CD4-positive, alpha-beta T cell treated with Interleukin-10 for 1 hour (primary cell): ENCODE measurements at places on chromosomes 7 and 10.

GRCh38 chr7:144723301-144723700, 112.6 kb downstream of the TPK1 start:
- no peak for DNase-seq

DNA sequence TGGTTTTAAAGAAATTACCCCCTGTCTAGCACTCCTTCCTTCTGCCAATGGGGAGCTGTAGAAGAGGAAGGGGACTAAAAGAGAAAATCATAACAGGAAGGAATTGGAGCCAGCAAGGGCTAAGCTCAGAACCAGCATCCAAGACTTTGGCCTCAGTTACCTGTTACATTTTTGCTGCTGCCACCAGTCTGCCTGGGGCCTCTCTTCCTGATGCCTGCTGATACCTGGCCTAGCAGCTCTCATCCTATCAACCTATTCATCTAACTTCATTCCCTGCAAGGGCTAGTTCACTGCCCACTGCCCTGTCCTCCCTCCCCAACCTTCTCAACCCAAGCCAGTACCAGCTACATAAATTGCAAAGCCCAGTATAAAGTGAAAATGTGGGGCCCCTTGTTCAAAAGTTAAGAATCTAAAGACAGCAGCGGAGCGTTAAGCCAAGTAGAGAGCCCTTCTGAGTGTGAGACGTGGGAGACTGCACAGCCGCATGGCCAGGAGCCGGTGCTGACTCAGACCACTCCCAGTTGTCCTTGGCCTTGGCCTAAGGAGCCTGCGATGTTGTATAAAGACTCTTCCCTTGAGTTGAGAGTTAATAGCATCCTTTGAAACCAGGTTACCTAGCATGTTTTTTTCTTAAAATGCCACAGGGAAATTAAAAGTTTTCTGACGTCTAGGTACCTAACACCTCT, 13.2 kb upstream of the AOC1 start:
- no peak for DNase-seq

GRCh38 chr10:68829952-68830351, 2.6 kb downstream of the STOX1 start:
- no peak for DNase-seq

DNA sequence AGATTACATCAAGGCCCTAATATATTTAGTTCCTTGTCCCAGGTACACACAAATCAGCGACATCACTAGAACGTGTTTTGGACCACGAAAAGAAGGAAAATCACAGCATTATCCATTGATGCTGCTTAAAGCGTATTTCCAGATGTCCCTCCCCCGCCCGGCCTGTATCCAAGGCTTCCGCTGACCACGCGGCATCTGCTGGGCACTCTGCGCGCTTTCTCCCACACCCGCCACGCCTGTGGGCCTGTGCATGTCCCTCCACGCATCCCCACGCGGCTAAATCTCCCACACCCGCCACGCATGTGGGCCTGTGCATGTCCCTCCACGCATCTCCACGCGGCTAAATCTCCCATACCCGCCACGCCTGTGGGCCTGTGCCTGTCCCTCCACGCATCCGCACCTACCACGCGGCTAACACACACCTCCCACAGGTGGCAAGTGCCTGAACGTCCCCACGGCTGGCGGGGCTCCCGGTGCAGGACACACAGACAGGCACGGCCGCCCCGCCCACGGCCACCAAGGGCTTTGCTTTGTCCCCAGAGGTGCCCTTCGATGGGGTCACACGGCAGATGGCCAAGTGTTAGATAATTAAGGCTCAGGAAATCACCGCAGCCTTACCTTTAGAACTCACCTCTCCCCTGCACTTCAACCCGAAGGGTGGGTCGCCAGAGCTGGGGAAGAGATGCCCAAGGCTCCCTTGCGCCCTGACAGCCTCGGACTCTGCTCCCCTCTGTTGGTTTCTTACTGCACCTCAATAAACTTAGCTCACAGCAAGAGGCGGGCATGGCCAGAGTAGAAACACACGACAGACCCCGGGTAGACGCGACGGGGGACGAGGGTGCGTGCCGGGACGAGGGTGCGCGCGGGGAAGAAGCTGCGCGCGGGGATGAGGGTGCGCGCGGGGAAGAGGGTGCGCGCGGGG, 49.5 kb downstream of the DIP2C start:
- no peak for DNase-seq

GRCh38 chr10:91022390-91022789, 101.5 kb upstream of the ANKRD1 start:
- DNase-seq = no peak

DNA sequence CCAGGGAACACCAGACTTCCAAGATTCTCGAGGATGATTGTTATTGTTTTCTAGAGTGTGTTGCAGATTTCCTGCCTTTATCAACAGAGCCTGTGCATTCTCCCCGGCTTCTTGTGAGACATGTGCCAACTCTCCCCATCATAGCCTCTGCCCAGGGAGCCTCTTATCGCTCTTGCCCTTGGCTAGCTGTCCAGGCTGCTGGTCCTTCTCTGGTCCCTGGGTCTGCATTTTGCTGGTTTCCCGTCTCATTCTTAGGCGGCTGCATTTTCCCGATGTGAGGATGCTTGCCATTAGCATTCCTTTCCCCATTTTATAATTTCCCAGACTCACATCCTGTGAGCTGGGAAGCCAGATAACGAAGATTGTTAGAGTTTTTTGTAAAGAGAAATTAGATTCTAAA, 15.2 kb downstream of the SLC13A4 start:
- no peak for DNase-seq

- DNase-seq = no peak
Measured at GRCh38 chr7:139647085-139647484, 123.6 kb downstream of the CLEC2L start.

- DNase-seq = no peak
Measured at GRCh38 chr10:37436357-37436756, 311.0 kb downstream of the ANKRD30A start.

DNA sequence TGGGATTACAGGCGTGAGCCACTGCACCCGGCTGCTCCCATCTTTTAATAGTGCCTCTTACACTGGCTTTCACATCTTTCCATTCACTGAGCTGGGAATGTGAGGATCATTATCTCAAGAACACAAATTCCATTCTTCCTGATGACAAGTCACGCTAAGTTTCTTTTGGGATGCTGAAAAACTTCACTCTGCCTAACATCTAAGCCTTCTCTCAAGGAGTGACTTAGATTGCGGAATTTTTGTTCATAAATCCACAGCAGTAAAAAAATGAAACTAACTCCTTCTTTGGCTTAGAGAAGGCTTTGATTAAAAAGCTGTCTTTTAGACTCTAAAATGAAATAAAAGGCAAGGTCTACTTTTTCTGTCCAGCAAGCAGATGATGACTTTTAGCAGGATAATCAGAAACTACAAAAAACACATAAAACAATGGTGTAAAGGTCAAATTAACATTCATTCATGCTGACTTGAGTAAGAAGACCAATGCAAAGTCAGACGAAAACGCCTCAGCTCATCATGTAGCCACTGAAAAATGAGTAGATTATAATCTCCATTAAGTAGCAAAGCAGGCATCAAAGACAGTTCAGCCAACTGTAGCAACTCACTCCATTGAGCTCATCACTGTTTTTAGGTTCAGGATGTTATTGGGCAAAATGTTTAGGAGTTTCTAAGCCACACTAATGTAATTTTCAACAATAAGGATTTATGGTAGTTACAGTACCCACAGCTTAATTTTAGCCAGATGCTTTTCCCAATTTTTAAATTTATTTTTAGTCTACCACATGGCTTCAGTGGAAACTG, 178.8 kb downstream of the ELMO1 start:
- DNase-seq = no peak

DNA sequence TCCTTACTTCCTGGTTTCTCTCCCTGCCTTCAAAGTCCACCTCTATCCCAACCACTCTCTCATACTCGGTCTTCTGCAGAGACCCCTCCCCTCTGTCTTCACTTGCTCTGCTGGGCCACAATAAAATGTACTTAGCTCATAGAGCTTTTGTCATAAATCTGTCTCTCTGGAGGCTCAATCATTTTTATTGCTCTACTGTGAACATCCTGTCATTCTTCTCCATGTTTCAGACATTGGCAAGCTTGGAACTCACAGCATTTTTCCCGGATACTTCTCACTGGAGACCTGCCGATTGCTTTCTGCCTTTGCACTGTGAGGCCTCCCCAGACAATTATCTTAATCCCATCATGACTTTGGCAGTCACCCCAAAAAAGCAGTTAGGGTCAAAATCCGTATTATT, 192.3 kb upstream of the ZMIZ1 start:
- DNase-seq = no peak

DNA sequence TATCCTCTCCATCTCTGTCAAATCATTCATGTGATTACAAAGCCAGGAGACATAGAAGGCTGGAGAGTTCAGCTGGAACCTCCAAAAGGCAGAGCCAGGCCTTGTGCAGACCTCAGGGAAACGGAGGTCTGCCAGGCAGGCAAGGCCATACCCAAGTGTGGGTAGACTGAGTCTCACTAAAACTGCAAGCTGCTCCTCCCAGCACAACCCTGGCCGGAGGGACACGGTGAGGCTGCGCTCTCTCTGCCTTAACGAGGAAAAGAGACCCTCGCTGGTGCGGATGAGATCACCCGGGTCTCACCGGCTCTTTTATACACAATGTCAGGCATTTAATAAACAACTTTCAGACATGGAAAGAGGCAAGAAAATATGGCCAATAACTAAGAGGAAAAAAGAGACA, 66.1 kb upstream of the INPP5A start:
- DNase-seq = no peak

DNA sequence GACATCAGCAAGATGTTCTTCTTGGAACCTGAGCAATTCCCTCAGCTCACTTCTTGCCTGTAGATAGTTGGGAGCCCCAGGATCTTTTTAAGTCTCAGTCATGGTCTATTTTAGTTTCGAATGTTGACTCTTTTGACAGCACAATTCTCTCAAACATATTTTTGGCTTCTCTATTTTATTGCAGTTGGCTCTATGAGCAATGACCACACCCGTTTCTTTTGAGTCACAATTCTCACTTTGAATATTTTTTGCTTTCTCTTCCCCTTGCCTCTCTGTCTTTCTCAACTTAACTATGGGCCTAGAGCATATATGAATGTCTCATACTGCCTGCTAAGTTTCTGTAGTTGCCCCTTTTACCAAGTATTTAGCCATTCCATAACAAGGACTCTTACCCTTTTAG, 222.8 kb downstream of the PTN start:
- no peak for DNase-seq

GRCh38 chr7:133642907-133643306, 390.0 kb downstream of the EXOC4 start:
- DNase-seq = no peak

- no peak for DNase-seq
Measured at GRCh38 chr10:103766751-103767505, 88.4 kb downstream of the SH3PXD2A start.

DNA sequence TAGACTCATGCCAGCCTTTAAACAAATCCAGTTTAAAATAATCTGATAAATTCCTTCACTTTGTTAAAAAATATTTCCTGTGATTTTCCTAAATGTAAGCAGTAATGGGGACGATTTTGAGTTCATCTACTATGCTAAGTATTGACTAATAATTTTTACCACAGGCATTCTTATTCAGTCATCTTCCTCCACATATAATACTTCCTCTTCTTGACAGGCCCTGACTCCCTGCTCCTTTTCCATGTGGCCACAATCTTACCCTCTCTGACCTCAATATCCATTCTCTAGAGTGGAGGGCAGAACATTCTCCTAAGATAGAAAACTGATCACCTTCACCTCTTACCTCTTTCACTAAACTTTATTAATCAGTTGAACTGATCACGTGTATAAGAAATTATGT, 7.8 kb downstream of the DNAJC2 start:
- DNase-seq = no peak

- DNase-seq = no peak
Measured at GRCh38 chr7:43694399-43694748, 34.9 kb downstream of the COA1 start.

- no peak for DNase-seq
Measured at GRCh38 chr7:32868116-32868515, 23.4 kb downstream of the KBTBD2 start.

GRCh38 chr7:6168477-6168868, 104.0 kb downstream of the CYTH3 start:
- DNase-seq = no peak

DNA sequence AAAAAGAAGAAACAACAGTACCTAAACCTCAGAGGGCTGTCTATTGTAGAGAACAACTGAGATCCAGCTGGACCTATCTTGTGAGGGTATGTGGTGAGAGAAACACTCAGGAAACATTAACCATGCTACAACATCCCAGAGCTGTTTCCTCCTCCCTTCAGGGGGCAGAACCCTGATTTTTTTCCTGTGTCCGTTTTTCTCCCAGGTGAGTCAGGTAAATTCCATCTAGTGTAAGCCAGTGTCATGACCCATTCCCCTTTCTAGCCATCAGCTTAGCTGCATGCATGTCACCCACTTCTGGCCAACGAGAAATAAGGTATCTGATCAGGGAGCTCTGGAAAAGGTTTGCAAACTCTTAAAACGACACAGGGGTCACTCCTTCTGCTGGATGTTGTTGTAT, 103.8 kb downstream of the DNMBP start:
- no peak for DNase-seq

DNA sequence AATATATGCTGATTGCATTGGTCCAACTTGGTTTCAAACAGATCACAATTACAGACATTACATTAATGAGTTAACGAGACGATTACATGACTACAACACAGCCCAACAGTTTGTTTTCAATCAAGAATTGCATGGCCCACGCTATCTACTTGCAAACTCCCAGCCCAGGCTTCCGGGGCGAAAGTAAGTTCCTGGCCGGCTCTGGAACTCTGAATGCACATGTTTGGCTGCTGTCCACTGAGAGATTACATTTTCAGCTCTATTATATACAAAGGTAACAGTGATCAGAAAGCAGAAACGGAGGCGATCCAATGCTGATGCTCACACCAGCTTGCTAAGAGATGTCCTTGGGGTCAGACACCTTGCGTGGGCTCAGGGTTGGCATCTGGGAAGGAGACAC, 206.3 kb downstream of the FANK1 start:
- no peak for DNase-seq

GRCh38 chr7:47185170-47185569, 396.7 kb downstream of the TNS3 start:
- no peak for DNase-seq

DNA sequence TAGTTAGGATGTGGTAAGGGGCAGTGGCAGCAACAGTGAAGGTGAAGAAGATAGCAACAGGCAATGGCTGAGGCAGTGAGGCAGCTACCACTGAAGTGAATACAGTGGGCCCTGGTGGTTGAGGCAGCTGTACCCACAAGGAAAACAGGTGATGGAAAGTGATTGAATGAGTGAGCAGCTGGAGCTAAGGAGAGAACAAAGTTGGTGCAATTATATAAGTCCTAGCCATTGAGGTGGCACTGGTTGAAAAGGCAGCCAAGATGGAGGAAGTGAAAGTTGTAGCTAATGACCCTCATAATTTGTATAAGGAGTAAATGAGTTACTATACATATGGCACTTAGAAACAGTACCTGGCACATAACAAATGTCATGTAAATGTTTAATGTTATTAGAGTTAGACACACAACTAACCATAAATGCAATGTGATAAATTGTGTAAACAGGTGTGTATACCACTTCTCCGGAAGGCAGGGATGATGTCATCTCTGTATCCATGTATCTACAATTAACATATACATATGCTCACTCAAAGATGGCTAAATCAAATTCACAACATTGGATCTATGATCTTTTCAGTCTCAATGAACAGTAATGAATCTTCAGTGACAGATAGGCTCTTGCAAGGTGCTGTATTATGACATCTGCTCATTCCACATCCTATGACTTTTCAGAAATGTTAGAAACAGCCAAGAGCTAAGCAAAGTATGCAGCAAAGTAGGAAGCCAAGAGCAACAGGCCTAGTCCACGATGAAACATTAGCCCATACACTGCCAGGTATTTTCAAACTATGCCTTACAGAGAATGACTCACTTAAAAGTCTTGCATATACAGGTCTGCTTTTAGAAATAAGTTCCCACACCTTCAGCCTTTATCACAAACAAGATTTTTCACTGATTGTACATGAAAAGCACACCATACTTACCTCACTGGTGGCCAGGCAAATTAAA, 10.7 kb downstream of the XPNPEP1 start:
- DNase-seq = no peak
